Mammary epithelial cell (primary cell): ENCODE measurements at places on chromosomes 5 and 9. TPM values are rescaled to one million over a fixed set of nuclear protein-coding genes. Genes with fewer than 3 reads are reported as not detected.
A peak's percentile ranks its signal among the peaks of the same experiment; 100 is the strongest.

Gene HRH2
- polyA plus RNA-seq: 0.01 TPM

Gene GPR21
- not detected for polyA plus RNA-seq

Gene ASB6
- polyA plus RNA-seq: 25.2 TPM

GRCh38 chr9:111992523-111992922 lies 95.9 kb downstream of the UGCG start:
- peak; percentile 93 for DNase-seq

DNA sequence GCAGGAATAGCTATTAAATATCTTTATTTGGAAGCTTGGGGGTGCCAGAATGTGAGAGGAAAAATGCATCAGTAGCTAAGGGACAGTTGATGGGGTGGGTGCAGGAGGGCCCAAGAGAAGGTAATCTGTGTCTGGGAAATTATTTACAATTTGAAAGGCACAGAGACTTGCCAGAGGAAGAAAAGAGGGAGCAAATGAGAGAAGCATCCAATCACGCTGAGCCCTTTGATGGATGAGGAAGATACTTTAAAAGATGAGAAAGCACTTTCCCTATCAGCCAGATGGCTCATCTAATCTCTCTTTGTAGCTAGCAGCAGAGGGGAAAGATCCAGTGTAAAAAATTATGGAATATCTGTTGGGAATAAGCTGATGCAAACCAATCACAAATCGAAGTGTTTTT lies 57.0 kb upstream of the ABCA1 start:
- no peak for DNase-seq

GRCh38 chr9:70888471-70888870 lies 232.9 kb downstream of the TRPM3 start:
- DNase-seq: no peak

- DNase-seq: no peak
These were observed 59.9 kb downstream of the VAV2 start for GRCh38 chr9:133932181-133932580.

GRCh38 chr5:132457371-132458225 lies 33.0 kb downstream of the IRF1 start:
- no peak for DNase-seq

- no peak for DNase-seq
These were observed 206.0 kb upstream of the PRR16 start for GRCh38 chr5:120258123-120258522.
